AG09319 (cell line): ENCODE measurements at places on chromosomes 7 and 10.

DNA sequence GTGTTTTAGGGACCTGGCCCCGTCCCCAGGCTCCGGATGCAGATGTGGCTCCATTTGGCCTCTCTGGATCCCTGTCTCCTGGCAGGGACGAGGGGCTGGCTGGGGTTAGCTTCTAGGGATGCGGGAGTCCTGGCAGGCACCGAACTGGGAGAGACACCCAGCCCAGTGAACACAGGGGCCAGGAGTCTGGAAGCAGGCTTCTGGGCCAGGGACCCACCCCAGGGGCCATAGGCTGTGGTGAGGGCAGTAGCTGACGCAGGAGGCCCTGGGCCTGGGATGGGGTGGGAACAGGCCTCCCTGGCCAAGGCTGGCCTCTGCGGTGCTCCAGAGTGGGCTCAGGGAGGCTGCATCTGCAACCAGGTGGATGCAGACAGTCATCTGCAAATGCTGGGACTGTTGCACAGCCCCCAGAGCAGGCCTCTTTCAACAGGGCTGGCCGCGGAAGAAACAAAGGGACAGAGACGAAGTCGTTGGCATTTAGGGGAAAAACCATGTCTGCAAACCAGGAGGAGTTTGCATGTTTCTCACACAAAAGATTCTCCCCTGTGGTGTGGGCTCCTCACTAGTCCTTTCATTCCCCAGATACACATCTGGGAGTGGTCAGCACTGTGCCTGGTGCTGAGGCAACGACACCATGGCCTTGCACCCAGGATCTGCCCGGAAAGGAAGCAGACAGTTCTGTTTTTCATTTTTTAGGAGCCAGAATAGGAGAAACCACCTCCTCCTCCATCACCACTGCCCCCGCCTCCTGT lies 36.4 kb upstream of the ZNF488 start:
- no peak for DNase-seq

DNA sequence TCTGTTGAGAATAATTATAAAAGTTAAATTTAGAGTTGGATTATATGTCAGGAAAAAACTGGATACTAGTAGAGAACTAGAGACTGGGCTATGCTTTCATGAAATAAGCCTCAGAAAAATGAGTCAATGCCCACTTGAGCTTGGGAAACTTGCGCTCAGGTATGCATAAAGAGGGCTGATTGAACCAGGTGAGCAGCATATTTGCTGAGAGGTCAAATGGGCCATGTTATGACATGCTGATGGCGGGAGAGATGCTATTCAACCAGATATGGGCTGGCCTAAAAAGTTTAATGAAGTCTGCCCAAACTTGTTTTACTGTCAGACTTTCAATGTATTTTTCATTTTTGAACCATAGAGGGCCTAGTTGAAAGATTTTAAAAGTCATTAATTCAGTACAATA lies 837.6 kb upstream of the GHITM start:
- no peak for DNase-seq

- no peak for DNase-seq
Observed at GRCh38 chr7:105355701-105356100, 33.0 kb downstream of the SRPK2 start.

- DNase-seq: no peak
Observed at GRCh38 chr7:139339025-139339424, 2.1 kb upstream of the FMC1 start.

- no peak for DNase-seq
Observed at GRCh38 chr10:105094048-105094447, 453.0 kb downstream of the SORCS3 start.

- no peak for DNase-seq
Observed at GRCh38 chr10:32621969-32622368, 176.0 kb downstream of the CCDC7 start.

DNA sequence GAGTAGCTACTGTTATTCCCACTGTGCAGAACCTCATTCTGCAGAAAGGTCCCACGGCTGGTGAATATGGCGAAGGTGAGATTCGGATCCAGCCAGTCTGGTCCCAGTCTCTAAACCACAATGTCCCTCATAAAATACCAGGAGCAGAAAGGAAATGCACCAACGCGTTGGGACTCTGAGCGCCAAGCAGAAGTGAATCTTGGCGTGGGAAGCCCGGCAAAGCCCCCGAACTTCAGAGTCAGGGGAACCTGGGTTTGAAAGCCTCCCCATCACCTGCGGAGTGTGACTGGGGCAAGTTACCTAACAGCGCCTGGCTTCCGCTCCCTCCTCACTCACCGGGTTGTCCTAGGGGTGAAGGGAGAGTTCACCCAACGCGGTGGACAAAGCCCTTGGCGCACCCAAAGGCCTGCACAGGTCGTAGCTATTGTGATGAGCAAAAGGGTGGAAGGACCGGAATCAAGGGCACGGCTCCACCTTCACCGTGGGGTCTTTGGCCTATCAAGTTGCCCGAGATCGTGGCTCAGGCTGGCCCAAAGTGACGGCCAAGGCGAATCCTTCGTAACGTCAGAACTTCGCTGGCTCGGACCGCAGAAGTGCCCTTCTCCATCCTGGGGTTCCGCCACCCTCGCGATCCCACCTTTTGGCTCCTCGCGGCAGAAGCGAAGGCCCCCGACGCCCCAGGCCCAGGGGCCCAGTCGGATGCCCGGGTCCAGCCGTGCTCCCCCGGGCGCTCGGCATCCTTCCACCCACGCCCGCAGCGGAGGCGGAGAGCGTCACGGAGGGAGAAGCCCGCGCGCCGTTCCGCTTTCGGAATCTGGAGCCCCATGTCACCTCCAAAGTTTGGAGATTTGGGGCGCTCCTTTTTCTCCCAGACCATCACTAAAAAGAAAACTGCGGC lies 811 bp downstream of the RGS10 start:
- no peak for DNase-seq

GRCh38 chr7:41098846-41099245 lies 604.0 kb downstream of the INHBA start:
- DNase-seq: no peak

GRCh38 chr10:68526634-68527307 lies 552 bp downstream of the SLC25A16 start:
- no peak for DNase-seq

GRCh38 chr10:14670551-14671240 lies 104.0 kb downstream of the FAM107B start:
- DNase-seq: peak; percentile 54

DNA sequence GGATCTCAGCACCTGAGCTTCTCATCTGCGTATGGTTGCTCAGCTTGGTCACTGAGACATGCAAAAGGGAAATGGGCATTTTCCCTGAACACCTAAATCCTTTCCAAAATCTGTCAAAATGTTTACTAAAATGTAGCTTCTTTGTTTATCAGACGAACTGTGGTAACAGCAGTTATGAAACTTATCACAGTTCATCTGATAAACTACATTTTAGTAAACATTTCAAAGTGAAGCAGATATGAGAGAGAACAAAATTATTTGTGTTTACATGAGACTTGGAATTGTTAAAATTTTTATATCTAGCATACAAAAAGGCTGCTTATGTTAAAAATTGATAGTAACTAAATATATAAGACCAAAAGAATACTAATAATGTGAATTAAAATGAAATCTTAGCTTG lies 573.4 kb upstream of the C7orf33 start:
- DNase-seq: no peak

DNA sequence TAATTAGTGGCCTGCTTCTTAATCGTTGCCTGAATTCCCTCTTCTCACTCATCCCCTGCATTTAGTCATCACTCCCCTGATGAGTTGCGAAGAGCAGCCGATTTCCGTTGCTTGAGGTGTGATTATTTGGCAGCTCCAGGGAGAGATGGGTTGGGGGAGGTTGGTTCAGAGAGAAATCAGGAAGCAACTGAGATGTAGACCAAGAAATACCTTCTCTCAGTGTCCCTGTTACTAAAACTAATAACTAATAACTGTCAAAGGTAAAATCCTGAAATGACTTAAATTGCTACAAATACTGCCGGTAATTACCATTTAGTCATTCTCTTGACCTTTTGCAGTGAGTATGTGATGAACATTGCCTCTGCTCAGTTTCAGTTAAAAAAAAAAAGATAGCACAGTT lies 76.9 kb downstream of the ELMO1 start:
- no peak for DNase-seq

DNA sequence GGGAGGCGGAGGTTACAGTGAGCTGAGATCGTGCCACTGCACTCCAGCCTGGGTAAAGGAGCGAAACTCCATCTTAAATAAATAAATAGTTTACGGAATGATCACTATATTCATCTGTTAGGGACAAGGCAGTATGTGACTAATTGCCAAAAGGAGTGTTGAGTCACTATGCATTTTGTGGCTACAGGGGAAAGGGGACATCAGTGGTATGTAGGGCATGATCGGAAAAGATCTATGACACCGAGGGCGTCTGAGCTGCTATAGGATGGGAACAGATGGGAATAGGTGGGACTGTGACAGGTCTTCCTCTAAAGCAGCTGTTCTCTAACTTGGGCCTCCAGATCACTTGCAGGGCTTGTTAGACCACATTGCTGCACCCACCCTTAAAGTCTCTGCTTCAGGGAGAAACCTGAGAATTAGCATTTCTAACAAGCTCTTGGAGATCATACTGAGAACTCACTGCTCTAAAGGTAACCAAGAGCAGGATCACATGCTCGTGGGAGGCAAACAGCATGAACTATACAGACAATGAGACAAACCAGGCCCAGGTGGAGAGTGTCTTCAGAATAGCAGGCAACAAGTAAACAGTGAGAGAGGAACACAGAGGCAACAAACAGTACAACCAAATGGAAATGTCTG lies 65.1 kb upstream of the ITGA8 start:
- DNase-seq: no peak

GRCh38 chr7:118846977-118847376 lies 622.5 kb downstream of the ANKRD7 start:
- DNase-seq: no peak

- no peak for DNase-seq
Observed at GRCh38 chr10:30058570-30059132, 735 bp downstream of the JCAD start.

GRCh38 chr7:120979765-120980499 lies 8.6 kb upstream of the CPED1 start:
- DNase-seq: no peak
